ENCODE measurements at places on chromosomes 4 and X. TPM values are rescaled to one million over a fixed set of nuclear protein-coding genes. Genes with fewer than 3 reads are reported as not detected.

GABRA4 gene
- polyA plus RNA-seq: 0.08 TPM

DNA sequence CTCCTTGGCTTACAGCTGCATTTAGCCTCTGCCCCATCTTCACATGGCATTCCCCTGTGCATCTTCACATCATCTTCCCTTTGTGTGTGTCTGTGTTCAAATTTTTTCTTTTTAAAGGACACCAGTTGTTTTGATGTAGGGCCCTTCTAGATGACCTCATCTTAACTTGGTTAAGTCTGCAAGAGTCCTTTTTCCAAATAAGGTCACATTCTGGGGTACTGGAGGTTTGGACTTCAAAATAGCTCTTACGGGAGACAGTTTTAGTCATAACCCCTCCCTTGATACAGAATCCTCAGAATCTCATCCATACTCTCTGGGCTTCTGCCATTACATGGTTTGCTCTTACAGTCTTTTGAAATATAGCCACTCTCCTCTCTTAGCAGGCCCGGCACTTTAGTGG is 231.5 kb upstream of the ATP6AP2 start:
- DNase-seq: no peak

CFAP99 gene
- polyA plus RNA-seq: 0.64 TPM

- DNase-seq: no peak
Observed at GRCh38 chrX:123731258-123731986, 1.4 kb downstream of the THOC2 start.

EREG gene
- 0.19 TPM for polyA plus RNA-seq

DNA sequence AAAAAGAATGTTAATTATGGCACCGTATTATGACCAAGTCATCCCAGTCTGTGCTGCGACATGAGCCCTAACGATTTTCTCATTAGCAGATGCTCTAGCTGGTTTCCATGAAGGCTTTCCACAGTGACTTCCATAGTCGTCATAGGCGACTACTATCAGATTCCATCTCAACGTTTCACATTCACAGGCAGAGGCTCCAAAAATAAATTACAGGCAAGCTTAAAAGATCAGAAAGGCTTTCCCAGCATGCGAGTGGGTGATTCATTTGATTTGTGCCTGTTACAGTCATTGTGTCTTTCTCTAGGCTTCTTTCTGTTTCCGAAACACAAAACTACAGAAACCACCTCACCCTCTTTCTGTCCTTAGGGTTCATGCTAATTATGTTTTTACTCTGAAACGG is 43.2 kb downstream of the PALLD start:
- no peak for DNase-seq

SPANXA2 gene
- not detected for polyA plus RNA-seq
